ENCODE measurements at places on chromosomes 12 and 14.

- DNase-seq: no peak
Measured at GRCh38 chr12:26520869-26521268, 312.1 kb downstream of the ITPR2 start.

- DNase-seq: no peak
Measured at GRCh38 chr12:40344312-40344711, 119.5 kb downstream of the LRRK2 start.

DNA sequence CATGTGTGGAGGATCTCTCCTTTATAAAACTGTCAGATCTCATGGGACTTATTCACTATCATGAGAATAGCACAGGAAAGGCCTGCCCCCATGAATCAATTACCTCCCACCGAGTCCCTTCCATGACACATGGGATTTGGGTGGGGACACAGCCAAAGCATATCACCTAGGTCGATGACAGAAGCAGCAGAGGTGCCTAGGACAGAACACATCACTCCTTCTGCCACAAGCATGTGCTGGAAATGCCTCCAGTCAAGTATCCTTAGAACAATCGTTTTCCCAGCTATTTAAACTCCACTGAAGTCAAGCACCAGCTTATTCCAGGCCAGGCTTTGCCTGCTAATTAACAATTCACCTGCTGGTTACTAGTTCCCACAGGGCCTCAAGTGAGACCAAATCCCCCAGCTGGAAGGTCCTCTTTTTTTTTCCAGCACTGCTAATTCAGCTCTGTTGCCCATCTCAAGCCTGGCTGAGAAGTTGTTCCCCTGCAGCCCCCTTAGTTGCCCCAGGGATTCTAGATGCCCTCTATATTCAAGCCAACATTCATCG lies 212.3 kb upstream of the NUDT4 start:
- DNase-seq: no peak

DNA sequence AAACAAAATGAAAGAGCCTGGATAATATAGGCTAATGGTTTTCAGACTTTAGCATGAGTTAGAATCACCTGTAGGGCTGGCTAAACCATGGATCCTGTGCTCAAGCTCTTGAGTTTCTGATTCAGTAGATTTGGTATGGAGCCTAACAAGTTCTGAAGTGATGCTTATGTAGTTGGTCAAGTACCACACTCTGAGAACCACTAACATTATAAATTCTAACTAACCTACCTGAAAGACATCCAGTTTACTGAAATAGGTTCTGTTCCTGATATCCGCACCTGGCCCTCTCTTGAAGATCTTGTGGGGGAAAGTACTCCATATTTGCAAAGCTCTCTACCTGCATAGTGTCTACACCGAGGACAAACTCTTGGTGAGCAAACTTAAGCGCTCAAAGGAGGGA lies 59.4 kb upstream of the VSX2 start:
- no peak for DNase-seq

DNA sequence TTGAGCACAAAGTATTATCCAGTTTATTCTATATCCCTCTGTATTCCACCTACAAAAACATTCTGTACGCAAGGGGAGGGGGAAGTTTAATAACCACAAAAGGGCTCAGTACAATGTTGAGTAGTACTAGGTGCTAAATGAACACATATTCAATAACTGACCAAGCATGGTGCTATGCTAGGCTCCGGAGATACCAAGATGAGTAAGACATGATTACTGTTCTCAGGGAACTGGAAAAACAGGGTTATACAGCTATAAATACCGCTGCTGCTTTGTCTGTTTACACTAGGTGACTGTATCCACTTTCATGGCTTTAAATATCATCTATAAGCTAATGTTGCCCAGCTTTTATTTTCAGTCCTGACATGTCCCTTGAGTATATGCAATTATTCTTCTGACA lies 135.8 kb downstream of the INSM2 start:
- DNase-seq: no peak

DNA sequence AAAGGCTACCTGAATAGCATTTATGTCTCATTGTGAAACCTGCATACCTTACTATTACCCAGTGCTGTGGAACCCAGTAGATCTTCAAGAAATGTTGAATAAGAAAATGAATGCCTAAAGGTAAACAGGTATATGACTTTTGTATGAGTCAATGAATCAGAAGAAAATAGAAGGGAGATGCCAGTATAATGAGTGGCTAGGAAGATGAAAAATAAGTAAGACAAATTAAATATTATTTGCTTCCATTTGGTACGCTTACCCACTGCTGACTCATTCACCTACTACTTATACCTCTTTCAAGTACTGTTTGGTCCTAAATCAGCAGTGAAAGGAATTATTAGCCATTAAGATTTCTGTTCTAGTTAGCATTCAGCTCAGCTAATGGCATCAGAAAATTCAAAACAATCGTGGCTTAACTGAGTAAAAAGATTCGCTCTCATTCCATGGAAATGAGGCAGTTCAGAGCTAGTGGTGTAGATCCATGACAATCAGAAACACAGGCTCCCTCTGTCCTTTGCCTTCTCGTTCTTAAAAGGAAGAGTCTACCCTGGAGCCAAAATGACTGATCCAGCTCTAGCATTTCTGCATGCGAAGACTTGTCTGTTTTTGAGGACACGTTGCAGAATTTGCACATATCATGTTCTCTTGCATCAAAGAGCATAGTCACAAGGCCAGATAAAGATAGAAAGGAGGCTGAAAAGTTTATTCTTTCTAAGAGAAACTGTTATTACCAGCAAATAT lies 705.8 kb upstream of the USP15 start:
- DNase-seq: no peak

DNA sequence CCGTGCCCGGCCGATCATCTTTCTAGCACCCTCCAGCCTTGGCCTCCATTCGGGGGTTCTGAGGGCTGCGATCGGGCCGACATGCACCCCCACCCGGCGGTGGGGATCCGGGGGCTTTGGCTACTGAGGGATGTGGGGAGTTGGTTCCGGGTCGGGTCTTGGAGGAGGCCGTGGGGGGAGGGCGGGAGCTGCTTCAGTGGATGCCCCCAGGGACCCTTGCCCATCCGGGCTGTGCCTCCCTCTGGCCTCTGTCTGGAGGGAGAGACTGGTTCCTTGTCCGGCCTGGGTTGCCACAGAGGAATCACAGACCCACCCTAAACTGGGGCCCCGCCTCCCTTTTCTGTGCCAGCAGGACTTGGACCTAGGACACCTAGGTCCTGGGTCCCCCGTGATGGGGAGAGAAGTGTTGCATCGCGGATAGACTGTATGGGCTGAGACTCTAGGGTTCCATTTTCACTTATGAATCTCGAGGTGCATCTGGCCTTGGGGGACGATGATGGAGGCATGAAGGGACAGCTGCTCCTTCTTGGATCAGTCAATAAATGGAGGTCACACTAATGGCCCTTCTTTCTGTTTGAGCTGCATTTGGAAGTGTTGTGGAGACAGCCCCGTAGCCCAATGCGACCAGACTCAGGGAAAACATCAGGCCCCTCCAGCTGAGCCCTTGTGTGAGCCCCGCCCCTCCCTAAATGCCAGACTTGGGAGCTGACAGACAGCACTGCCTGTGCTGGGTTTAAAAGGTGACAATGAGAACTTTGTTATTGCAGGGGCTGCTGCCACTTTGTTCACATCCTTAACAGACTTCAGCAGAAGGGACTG lies 577 bp downstream of the DTX3 start:
- DNase-seq: no peak

- no peak for DNase-seq
Measured at GRCh38 chr12:97223419-97223818, 239.2 kb upstream of the RMST start.

DNA sequence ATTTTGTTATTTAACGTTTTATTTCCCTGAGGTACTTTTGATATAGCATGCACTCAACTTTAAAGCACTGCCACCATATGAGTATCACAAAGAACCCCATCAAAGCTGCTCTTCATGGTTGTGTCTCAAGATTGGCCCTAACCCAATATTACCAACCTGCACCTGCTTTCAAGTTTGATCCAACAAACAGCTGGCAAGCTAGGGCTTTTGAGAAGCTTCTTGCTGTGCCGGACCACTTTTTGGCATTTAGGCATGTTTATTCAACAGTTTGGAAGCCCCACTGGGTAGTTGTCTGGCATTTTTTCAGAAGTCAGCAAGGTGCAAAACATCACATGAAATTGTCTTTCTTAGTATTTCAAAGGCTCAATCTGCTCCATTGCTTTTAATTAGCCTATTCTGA lies 137.2 kb upstream of the PLEKHA5 start:
- DNase-seq: no peak

DNA sequence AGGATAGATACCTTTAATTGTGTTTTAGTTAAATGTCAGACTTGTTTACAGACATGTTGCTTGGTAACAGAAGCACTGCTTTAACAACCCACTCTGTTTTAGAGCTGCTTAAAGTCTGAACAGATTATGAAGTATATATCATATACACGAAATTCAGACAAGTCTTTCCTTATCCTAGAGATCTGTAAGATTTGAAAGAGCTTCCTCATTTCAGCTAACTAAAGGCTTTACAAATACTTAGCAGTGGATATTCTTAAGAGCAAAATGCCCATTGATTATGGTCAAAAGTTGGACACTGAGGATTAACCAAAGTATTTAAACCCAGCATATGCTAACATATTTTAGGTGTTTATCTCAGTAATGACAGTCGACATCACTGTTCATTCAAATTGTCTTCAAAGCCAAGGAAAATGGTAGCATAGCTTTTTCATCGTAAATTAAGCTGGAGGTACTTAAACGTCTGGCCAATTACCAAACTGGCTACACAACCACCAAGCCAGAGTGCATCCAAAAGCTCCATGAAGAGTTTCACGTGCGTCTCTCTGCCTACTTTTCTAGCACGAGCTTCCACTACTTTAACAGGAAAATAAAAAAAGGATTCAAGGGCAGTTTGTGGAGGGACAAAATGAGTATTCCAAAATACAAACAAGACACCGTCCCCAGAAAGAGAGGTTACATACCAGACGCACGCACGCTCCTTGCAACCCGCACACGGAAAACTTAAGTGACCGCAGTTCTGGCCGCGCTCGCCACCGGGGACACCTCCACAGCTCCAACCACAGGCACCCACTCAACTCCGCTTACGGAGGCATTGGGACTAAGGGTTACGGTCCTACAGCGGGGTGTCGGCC lies 565 bp downstream of the CEP83 start:
- DNase-seq: no peak

GRCh38 chr12:25386831-25387731 lies 136.4 kb upstream of the KRAS start:
- peak; percentile 67 for DNase-seq

DNA sequence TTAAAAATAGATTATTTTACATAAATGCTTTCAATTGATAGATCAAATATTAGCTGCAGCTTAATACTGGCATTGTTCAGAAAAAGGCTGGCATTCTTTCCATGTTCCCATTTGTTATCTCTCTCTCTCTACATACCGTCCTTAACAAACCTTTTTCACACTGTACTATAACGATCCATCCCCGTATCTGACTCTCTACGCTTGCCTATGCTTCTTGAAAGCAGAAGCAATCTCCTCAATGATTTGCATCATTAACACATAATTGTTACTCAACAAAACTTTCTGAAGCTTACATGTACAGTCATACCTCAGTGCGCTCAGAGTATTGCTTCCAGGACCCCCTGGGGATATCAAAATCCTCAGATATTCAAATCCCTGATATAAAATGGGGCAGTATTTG lies 89.7 kb downstream of the TMTC1 start:
- DNase-seq: no peak

GRCh38 chr14:62604524-62604923 lies 440.7 kb downstream of the KCNH5 start:
- DNase-seq: no peak

DNA sequence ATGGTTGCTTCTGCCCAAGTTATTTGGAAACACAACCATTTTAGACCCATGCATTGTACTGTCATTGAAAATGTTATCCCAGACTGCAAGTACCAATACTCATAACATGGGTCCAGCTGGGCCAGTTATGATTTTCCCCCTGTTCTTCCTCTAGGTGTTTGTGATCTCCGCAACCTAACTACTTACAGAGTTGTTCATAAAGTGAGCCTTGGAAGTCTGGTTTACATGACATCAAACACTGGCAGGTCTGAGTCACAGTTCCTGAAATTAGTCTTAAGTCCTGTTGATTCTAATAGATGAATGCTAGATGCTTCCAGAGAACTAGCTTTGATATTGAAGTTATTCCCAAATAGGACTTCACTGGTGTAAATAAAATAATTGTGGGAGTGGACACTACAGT lies 487.0 kb downstream of the MED13L start:
- DNase-seq: no peak

- no peak for DNase-seq
Measured at GRCh38 chr14:58565832-58566231, 71.9 kb upstream of the DACT1 start.

DNA sequence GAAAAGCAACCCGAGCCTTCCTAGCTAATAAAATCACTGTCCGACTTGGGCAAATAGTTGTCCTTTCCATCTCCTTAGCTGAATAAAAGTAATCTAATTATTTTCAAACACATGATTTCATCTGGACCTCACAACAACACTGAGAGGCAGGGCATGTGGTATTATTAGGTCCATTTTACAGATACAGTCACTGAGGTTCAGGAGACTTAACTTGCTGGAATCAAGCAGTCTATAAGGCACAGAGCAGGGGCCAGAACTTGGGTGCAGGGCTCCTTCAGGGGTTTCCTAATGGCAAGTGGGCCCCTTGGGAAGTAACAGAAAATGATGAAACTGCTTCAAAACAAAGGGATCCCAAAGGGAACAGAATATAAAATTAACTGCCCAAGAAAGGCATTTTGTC lies 15.5 kb downstream of the PLXNC1 start:
- no peak for DNase-seq

DNA sequence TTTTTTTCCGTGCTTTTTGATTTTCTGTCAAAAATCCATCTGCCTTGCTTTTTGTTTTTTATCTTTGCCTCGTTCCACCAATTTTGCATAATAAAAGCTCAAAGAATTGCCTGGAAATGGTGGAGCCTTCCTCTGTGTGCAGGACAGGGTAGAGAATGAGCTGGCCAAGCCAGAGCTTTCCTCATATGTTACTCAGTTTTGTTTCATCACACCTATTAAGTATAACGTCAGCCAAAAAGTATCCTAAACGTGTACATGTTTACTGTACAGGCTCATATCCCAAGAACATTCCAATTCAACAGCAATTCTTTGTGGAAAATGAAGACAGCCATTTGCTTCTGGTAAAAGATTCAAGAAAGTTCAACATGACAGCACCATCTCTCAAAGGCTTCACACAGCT lies 191.2 kb upstream of the LMNTD1 start:
- no peak for DNase-seq

DNA sequence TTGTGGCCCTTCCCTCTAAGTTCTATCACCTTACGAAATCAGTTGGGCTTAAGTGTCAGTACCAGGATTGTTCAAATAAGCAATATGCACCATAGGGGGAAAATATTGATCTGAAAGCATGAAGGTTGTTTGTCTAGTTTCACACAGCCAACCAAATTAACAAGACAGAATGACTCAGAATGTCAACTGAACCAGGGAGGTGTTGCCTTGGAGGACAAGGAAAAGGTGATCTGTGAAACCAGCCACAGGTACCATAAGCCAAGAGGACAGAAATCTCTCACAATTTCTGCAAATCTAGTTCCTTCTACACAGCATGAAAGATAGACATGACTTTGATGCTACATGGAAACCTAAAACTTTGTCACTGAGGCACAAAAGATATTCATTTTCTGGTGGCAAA lies 297.9 kb downstream of the BCL11B start:
- DNase-seq: no peak

All from RCC 7860 (cell line).